Esophagus squamous epithelium (tissue), 5 donors: ENCODE measurements at places on chromosomes 2 and 18.

DNA sequence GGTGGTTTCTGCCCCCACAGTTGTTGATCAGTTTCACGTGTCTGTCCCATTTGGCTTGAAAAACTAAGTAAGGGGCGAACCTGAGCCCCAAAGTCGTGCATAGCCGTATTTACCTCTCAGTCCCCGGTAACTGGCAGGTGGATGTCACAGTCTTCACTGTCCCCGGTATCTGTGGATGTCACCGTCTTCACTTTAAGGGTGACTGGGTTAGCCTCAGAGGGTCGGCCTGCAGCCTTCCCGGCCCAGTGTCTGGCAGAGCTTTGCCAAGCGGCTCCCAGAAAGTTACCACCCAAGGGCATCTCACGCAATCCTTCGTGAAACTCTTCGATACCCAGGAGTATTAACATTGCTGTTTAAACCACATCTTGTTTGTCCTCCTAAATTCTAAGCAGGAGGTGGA, 125.3 kb upstream of the CTDP1 start:
- no peak for DNase-seq

DNA sequence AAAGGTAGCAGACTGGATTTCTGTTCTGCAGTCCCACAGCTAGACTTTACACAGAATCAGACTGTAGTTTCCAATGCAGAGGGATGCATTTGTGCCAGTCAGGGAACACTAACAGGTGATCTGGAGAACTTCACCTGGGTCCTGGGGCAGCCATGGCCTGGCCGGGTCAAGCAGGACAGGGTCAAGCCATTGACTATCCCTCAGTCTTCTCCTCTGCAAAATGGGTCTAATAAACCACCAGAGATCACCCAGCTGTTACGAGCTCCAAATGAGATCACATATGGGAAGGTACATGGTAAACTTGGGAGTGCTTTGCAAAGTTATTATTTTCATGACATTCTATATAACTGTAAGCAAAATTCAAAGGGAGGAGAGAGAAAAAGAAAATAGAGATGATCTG, 294.1 kb downstream of the CDCA7 start:
- no peak for DNase-seq

GRCh38 chr18:13726972-13727331, 479 bp downstream of the RNMT start:
- peak; percentile 31 for DNase-seq

GRCh38 chr2:207165121-207166038, at the start of gene KLF7:
TSS of gene KLF7 (minus strand) at chr2:207165948. CDS start at chr2:207165568, 380 bp downstream.
- peak; percentile 39 for DNase-seq

GRCh38 chr2:232893834-232894233, 23.8 kb downstream of the SNORC start:
- no peak for DNase-seq

- DNase-seq, result no peak
These were observed 5.0 kb upstream of the TET3 start for GRCh38 chr2:73979686-73980085.

GRCh38 chr2:216664593-216665034, 30.7 kb downstream of the IGFBP5 start:
- DNase-seq, result no peak

DNA sequence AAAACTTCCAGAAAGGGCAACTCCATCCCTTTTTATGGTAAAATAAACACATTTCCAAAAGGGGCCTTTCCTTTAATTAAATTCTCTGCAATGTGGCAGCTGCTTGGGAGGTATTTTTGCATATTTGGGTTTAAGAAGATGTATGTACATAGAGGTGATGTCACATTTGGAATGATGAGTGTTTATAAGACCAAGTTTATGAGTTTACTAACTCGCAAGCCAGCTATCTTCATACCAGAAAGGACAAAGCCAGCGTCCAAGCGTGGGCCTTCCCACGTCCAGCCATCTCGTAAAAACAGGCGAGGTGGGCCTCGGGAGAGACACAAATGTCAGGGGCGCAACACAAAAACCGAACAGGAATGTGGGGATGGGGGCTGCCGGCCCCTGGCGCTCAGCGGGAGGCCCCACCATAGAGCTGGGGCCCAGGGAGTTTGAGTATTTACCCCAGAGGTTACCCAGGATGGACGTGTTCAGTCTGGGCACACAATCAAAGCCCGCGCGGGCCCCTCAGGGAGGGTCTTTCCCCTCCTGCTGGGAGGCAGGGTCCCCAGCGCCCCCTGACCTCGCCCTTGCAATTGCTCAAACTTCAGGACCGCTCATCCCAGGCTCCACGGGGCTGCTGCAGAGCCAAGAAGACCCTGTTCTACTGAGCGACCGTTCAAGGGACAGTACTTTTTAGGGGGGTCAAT, 137.3 kb downstream of the TWIST2 start:
- DNase-seq, result no peak
